GOT3 (cell line): ENCODE measurements at places on chromosomes 4 and X.

GRCh38 chrX:68895778-68896177 is 67.0 kb downstream of the EFNB1 start:
- no peak for DNase-seq

DNA sequence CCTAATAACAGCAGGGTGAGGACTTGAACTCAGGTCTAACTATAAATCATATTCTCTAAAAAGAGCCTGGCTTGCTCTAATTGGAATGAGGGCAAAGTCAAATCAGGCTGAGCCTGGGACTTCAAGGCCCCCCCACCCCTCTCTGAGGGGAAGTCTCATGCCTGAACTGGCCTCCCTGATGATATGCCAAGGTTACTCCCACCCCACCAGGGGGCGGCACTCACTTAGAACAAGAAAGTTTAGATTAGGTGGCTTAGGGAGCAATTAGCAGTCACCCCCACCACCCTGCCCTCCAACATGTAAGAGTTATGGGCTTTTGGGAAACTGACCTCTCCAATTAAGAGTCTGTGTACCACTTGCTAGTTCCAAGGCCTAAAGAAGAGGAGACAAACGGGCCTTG is 2.7 kb downstream of the FOXO4 start:
- DNase-seq = no peak

DNA sequence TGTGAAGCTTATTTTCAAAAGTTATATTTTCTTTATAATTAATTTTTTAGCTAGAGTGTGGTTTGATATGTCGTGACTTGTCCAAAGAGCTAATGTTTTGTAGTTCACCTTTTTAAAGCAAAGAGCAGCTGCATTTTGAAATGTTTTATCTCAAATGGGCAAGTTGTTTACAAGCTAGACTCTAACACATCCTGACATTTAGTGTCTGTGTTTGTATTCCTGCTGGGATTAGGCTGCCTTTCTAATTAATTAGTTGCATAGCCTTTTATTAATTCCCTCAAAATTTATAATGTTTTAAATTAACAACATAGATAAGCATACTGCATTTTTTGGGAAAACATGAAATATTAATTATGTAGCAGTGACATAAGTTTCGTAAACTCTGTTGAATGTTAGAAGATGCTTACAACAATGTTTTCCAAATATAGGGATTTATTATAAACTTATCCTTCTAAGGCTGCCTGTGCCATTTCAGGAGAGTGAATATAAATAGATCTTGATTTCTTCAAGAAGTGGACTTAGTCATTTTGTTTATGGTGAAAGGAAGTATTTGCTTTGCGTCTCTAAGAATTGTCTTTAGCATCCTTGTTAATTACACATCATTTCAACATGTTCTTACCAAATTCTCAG is 37.7 kb upstream of the NUDT6 start:
- DNase-seq = no peak

GRCh38 chr4:171954650-171955049 is 141.4 kb downstream of the GALNTL6 start:
- DNase-seq = no peak

- DNase-seq = no peak
These were observed 432.1 kb upstream of the NR3C2 start for GRCh38 chr4:148874331-148874730.

GRCh38 chr4:81922313-81922712 is 450.6 kb upstream of the RASGEF1B start:
- DNase-seq = no peak

- no peak for DNase-seq
These were observed 637.6 kb downstream of the MID1IP1 start for GRCh38 chrX:39438603-39439602.

- DNase-seq = no peak
These were observed 49.1 kb downstream of the STAG2 start for GRCh38 chrX:124010566-124010965.

DNA sequence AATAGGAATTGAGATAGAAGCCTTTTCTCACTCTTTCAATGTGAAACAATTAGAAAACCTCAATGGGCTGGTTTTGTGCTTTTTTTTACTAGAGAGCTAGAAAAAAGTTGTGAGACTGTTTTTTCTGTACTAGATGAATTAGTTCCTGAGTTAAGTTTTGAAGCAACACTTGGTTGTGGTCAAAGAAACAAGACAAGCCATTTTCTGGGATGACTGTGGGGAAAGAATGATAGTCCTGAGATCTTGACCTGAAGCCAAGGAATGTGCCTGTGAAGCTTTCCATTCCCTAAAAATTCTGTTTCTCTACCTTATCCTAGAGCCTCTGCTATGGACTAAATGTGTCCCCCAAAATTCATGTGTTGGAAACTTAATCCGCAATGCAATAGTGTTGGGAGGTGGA is 157.8 kb upstream of the TLL1 start:
- DNase-seq = no peak

- no peak for DNase-seq
These were observed 646.0 kb upstream of the FAM241A start for GRCh38 chr4:111499291-111499690.

DNA sequence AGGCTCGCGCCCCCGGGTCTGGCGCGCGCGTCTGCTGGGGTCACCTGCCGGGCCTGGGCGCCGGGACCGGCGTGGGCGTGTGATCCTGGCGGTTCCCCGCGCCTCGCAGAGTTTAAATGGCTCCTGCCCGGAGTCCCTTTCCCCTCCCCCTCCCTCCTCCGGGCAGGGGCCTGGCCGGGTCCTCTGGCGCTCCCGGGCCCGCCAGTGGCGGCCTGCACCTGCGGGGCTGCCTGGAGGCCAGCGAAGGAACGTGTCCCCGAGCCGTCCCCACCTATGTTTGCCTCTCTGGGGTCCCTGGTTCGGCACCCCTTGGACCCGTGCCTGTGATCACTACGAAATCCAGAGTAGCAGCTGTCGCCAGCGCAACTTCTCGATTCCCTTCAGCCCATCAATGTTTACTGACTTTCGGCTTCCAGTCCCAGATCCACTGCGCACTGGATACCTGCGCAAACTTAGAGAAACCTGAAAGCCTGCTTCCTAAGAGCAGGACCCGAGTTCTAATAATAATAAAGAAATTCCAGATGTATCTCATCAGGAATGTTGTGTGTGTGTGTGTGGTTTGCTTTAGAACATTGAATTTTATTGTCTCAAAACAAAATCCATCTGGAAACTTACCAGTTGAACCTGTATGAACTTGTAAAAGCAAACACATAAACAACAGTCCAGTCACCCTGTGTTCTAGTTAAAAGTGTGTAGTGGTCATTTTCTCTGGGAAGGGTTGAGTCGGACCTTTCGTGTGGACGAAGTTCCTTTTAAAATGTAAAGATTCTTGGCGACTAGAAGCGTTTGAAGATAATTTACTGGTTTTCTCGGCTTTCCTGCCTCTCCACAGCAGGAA is 788 bp downstream of the SHROOM2 start:
- DNase-seq = no peak

GRCh38 chrX:153829799-153830639 is at the start of gene PDZD4:
Gene PDZD4, minus strand, starts transcription at chrX:153830544. Its CDS starts 246 bp downstream, at chrX:153830298.
- no peak for DNase-seq

GRCh38 chrX:24426340-24426913 is 38.7 kb upstream of the PDK3 start:
- no peak for DNase-seq

GRCh38 chr4:15003891-15004738 is 1.8 kb downstream of the CPEB2 start:
- DNase-seq = no peak

DNA sequence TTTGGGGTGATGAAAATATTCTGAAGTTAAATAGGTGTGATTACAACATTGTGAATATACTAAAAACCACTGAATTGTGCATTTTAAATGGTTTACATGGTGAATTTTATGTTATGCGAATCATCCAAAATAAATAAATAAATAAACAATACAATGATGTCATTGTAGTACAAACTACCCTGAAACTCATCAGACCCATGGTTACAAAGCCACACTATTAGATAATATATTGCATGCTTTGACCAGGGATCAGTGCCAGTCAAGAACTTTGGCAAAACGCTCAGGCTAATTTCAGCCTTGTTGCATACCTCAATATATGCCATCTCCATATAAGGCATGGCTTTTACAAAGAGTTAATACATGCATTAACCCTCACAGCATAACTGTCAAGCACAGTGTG is 45.5 kb upstream of the XIAP start:
- no peak for DNase-seq

DNA sequence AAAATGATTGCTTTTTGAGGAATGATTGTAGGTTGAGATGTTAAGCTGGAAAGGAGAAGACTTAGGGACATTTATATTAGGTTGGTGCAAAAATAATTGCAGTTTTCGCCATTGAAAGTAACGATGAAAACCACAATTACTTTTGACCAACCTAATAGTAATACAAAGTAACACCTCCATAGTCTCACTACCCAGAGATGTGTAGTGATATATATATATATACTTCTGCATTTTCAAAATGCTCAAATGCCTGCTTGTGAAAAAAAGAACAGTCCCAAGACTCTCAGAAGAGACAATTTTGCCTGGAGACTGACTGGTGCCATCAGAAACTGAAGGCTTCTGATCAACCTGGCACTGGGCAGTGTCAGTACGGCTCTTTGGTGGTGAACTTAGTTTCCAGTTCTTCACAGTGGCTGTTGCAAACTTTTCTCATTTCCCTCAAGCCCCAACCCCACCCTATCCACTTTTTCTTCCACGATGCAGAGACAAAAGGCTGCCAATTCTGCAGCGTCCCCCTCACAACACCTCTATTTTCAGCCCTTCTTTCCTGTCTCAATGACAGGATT is 35.1 kb upstream of the TAPT1 start:
- no peak for DNase-seq

DNA sequence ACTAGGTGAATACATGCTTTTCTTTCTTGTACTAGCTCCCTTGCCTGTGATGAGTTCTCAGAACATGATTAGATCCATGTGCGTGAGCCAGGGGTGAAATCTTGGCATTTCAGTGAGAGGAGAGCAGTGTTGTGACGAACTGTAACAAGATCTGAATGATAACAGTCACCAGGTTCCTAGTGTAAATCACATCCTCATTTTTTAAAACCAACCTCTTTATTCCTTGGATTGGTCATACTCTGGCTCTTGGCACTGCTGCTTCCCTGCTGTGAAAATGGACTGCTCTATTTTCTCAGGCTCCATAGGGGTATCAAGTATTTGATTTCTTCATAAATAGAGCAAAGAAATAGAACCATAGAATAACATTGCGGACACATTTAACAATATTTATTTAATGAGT is 206.3 kb downstream of the SLC4A4 start:
- DNase-seq = no peak

DNA sequence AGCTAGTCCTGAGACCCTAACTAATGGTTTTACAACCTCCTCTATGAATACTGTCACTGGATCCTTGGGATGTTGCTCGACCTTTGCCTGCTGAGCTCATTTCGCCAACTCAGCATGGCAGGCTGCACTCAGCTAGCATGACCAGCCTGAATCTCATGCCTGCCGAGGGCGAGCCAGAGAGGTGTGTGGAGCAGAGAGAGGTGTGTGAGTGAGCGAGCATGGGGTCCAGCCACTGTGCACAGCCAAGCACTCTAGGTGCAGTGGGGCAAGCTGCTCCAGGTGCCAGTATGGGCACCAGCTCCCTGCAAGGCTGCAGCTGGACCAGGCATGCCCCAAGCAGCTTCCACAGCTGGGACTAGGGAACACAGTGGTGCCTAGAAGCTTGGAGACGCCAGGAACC is 410.9 kb downstream of the PCDH10 start:
- DNase-seq = no peak

DNA sequence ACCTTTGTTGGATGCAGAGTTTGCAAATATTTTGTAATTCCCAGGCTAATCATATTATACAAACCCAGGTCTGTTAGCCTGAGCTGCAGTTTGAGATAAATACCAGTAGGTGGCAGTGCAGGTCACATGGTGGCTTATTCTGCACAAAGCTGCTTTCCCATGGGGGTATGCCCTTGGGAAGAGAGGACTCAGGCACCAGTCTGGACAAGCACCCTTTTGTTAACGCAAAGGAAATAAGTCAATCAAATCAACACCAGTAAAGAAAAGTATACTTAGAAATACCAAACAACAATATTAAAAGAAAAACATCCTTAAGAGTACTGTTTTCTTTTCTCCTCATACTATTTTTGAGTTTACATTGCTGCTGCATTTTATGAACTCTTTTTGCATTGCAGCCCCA is 389.0 kb upstream of the ZFP42 start:
- no peak for DNase-seq

GRCh38 chrX:30570505-30570904 is 7.1 kb downstream of the TASL start:
- DNase-seq = no peak

GRCh38 chrX:119194621-119195020 is 41.5 kb upstream of the PGRMC1 start:
- no peak for DNase-seq

GRCh38 chr4:114149-114548 is 10.2 kb upstream of the ZNF718 start:
- no peak for DNase-seq

- DNase-seq = no peak
These were observed 32.9 kb downstream of the NELFA start for GRCh38 chr4:1975880-1976279.

DNA sequence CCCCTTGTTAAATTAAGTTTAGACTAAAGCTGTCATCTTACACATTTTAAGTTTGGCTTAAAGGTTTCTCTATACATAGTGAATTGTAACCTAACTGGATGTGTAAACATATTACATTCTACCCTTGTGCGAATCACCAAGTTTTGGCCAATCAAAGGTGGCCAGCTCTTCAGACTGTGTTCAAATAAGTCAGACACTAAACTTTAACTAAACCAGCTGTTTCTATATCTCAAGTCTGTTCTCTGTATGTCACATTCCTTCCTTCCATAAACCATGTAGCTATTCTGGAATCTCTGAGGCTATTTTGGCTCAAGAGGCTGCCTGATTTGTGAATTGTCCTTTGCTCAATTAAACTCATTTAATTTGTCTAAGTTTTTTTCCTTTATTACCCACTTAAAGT is 6.7 kb downstream of the SULT1B1 start:
- no peak for DNase-seq

GRCh38 chrX:68693481-68694434 is 46.3 kb downstream of the STARD8 start:
- DNase-seq = no peak

- no peak for DNase-seq
These were observed 6.1 kb downstream of the FGF2 start for GRCh38 chr4:122832732-122833131.

DNA sequence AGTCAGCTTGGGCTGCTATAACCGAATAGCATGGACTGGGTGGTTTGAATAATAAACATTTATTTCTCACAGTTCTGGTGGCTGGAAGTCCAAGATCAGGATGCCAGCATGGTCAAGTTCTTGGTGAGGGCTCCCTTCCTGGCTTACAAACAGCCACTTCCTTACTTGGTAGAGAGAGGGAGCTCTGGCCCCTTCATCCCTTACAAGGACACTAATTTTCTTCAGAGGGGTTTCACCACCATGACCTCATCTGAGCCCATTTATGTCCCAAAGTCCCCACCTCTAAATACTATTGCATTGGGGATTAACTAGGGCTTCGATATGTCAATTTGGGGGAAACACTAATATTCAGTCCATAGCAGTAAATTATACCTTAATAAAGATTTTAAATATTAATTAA is 61.8 kb downstream of the CLNK start:
- DNase-seq = no peak

GRCh38 chr4:102469806-102470205 is 31.4 kb upstream of the NFKB1 start:
- no peak for DNase-seq
